ENCODE measurements at places on chromosomes 6 and 20.

- no peak for ATAC-seq
- peaks cover 29% of the 10 kb centered on the region for H3K27me3 ChIP-seq
- H3K36me3 ChIP-seq = no peaks in the 10 kb centered on the region
- H3K4me3 ChIP-seq = no peak overlapping the region
- peaks cover 46% of the 10 kb centered on the region for H3K4me1 ChIP-seq
- H3K27ac ChIP-seq = no peak overlapping the region
Measured at GRCh38 chr6:112156668-112157067, 69.3 kb downstream of the FAM229B start.

DNA sequence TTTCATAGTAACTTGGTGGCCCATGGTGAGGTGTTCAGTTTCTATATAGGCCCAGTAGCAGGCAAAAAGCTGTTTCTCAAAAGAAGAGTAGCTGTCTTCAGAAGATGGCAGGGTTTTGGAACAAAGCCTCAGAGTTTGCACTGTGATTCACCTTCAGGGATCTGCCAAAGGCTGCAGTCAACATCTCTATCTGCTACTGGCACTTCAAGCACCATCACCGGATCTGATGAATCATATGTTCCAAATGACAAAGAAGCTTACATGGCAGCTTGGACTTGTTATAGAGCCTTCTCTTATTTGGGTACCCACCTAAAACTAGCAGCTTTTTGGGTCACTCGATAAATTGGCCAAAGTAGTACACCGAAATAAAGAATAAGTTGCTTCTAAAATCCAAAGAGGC, 39.5 kb downstream of the PKIB start:
- H3K4me1 ChIP-seq = no peaks in the 10 kb centered on the region
- ATAC-seq = no peak
- H3K36me3 ChIP-seq = no peaks in the 10 kb centered on the region
- H3K4me3 ChIP-seq = no peak overlapping the region
- no peak overlapping the region for H3K27ac ChIP-seq

GRCh38 chr6:71203206-71203605, 85.4 kb upstream of the OGFRL1 start:
- no peak overlapping the region for H3K27ac ChIP-seq
- no peaks in the 10 kb centered on the region for H3K36me3 ChIP-seq
- peaks cover 9% of the 10 kb centered on the region for H3K27me3 ChIP-seq
- no peaks in the 10 kb centered on the region for H3K4me1 ChIP-seq
- no peak for ATAC-seq

DNA sequence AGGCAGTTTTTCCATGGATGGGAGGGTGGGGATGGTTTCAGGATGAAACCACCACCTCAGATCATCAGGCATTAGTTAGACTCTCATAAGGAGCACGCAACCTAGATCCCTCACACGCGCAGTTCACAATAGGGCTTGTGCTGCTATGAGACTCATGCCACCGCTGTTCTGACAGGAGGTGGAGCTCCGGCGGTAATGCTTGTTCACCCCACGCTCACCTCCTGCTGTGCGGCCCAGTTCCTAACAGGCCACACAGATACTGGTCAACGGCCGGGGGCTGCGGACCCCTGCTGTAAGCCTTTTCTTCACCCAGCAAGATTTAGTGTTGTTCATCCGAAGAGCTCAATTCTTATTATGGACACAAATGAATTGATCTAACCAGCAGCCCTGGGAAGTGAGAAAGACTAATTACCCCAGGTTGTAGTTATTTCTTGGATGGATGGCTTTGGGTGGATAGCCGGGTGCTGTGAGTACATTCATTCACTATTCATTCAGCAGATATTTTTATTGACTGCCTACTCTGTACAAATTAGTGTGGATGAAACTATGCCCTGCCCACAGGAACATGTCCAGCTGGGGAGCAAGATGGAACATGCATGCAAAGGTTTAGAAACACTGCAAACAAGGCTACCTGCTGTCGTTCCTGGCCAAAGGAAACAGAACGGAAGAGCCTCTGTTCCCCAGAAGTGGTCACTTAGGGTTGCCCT, 57.2 kb downstream of the RIOK1 start:
- ATAC-seq = no peak
- H3K4me1 ChIP-seq = peaks cover 6% of the 10 kb centered on the region
- H3K36me3 ChIP-seq = no peaks in the 10 kb centered on the region
- peaks cover 10% of the 10 kb centered on the region for H3K27me3 ChIP-seq
- no peak overlapping the region for H3K27ac ChIP-seq

DNA sequence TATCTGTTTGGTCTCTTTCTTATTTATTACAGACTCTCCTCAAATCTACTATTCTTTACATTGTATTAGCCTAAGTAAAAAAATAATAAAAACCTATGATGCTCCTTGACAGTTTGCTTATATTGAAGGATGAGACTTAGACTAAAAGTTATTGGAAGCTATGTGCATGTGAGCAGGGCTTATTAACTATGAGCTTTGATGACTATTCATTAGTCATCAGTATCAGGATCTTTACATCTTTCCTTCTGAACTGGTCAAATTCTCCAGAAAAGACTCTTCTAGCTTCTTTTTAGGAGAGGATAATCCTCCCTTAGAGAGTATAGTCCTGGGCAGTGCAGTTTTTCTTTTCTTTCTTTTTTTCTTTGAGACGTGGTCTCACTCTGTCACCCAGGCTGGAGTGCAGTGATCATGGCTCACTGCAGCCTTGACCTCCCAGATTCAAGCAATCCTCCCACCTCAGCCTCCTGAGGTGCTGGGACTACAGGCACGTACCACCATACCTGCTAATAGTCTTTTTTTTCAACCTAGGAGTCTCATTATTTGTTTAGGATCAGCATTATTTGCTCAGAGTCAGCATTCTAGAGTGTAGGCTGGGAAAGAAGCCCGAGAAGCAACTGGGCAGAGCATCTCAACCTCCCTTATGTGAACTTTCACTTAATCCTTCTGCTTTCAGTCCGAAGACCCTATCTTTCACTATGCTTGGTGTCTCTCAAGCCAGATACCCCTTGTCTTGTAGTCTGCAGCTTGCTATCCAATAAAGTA, 37.1 kb upstream of the YWHAB start:
- peaks cover 44% of the 10 kb centered on the region for H3K27me3 ChIP-seq
- H3K4me3 ChIP-seq = no peak overlapping the region
- no peaks in the 10 kb centered on the region for H3K36me3 ChIP-seq
- H3K4me1 ChIP-seq = no peaks in the 10 kb centered on the region
- ATAC-seq = no peak
